Iris pigment epithelial cell (primary cell): ENCODE measurements at places on chromosomes 7 and 10.
A peak's percentile ranks its signal among the peaks of the same experiment; 100 is the strongest.

- peak; percentile 94 for DNase-seq
Observed at GRCh38 chr10:92822060-92822634, 26.2 kb upstream of the EXOC6 start.

GRCh38 chr7:1768832-1769231 is 98.8 kb downstream of the ELFN1 start:
- DNase-seq = no peak

DNA sequence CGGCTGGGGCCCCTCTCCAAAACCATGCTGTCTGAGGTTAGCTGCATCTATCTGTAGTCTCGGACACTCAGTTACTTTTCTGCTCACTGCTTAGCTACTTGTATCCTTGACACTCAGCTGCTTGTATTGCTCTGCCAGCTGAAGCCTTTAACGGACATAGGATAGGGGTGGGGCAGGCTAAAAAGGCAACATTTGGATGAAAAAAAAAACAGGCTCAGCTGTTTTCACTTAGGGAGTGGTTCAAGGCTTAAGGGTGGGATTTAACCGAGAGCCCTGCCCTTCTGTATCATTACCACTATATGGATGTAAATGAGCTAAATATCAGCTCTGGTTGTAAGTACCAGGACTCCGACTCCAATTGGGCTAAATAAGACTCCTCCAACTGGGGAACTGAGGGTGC is 28.6 kb downstream of the LSMEM1 start:
- DNase-seq = no peak

DNA sequence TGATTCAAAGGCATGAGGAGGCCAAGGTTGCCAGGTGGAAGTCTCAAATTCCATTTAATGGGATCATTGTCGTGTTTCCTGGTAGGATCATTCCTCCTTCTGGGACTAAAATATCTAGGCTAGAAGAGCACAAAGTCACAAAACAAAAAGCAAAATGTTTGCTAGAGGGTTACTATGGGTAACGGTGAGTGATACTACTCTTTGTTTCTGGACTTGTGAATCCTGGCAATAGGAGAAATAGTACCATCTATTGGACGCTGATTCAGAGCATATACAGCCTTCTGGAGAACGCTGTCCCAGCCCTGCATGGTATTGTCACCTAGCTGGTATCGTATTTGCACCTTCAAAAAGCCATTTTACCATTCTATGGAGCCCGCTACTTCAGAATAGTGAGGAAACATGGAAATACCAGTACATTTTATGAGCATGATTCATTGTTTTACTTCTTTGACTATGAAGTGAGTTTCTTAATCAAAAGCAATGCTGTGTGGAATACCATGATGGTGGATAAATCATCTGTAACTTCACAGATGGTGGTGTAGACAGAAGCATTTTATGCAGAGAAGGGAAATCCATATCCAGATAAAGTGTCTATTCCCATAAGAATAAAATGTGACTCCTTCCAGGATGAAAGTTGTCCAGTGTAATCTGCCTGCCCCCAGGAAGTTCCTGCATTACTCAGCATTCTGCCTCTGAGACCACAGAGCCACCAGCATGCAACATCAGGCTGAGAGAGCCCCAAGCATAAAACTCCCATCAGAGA is 361.0 kb downstream of the ETV1 start:
- peak; percentile 29 for DNase-seq

GRCh38 chr7:124387056-124387455 is 354.2 kb upstream of the TMEM229A start:
- DNase-seq = no peak

DNA sequence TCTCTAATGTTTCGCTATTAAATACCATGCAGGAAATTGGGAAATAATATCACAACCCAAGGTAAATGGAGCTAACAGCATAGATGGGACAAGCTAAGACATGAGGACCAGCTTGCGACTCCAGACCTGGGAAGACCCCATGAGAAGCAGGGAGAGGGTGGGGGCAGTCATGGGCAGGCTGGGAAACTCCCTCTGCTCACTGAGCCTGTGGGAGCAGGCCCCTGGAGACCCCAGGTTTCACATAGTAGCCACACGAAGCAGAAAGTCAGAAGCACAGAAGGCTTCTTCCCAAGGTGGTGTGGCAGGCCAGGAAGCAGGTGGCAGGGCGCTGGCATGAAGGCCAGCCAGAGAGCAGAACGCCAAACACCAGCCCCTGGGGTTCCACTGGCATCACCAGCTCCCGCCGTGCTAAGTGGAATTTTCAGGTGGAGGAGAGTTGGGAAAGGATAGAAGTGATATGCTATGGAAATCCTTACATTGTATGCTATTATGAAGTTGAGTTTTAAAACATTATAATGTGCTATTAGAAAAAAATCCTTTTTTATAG is 99.9 kb upstream of the RNF32 start:
- DNase-seq = no peak

- peak; percentile 72 for DNase-seq
Observed at GRCh38 chr7:146146831-146147486, 30.4 kb downstream of the CNTNAP2 start.

DNA sequence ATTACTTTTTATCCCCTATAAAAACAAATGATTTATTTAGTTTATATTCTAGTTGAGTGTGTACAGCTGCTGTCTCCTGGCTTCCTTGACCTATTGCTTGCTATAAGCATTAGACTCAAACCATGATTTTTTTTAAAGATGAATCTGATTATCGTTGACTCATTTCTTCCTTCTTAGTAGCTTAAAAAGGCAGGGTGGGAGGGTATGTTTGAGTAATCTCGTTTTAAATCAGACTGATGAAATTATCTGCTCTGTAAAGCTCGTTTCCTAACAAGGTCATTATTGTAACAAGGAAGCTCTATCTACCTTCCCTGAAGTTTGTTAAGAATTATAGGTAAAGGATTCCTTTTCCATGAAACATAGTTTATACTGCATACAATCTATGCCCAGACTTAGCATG is 276.3 kb upstream of the KCND2 start:
- DNase-seq = peak; percentile 26

DNA sequence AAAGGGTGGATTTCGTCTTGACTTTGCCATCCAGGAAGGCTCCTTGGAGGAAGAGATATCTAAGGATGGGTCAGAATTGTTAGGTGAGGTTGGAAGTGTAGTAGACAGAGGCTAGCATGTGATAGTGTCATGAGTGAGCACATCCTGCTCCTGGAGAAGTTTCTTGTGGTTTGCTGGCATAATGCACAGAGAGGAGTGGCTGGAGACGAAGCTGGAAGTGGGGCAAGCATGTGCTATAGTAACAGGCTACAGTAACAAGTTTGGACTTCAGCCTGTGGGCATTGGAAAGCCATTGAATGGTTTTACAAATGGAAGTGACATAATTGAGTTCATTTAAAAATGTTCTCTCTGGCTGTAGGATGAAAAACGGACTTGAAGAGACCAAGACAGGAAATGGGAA is 175.6 kb upstream of the VWC2 start:
- DNase-seq = no peak

DNA sequence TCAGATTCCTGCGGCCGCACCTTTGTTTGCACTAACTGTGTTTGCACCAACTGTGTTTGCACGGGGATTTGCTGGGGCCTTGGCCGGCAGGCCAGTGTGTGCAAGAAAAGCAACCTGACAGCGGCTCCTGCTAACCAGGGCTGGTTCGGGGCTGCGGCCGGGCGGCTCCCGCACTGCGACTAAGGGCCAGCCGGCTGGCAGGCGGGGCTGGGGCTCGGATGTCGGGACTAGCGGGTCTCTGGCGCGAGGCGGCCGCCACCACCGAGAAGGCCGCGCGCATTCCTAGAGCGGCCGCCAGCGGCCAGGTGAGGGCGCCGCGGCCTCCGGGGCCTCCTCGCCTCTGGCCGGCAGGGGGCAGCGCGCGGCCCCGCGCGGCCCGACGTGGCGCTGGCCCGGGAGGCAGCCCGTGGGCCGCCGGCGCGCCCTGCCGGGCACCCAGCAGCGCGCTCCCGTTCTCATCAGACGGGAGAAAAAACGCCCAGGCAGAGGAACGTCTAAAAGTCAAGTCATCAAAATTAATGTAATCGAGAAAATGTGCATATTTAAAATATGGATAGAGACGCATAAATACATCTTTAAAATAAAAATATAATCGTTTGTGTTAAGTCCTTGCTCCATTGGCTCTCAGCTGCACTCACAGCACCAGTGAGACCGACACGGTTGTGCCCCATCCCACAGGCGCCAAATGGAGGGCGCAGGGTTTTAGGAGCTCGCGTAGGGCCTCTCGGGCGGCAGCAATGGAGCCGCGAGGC is 38.5 kb downstream of the ZNF777 start:
- DNase-seq = peak; percentile 70
